ENCODE measurements at places on chromosomes 5 and 9.

GRCh38 chr5:105392710-105393149, 1830.1 kb upstream of the NUDT12 start:
- no peak for DNase-seq

DNA sequence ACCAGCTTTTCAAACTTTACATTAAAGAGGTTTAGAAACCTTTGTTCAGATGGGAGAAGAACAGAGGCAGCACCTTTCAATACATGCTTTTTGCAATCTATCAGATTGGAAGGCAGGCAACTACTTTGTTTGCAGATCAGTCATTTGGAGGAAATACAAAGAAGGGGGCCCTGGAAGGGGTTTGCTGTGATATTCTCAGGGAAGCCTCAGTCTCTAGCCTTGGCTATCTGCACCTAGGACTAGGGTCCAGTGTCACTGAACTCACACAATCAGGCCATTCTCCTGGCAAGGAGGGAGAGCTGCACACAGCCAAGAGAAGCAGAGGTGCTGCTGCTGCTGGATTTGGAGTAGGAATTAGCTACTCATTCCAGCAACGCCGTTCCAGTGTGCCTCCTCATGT, 79.5 kb downstream of the CRB2 start:
- DNase-seq: no peak

- DNase-seq: no peak
Measured at GRCh38 chr9:111799915-111800526, 5.3 kb upstream of the SHOC1 start.

- DNase-seq: no peak
Measured at GRCh38 chr9:93590609-93591234, 14.3 kb downstream of the PHF2 start.

DNA sequence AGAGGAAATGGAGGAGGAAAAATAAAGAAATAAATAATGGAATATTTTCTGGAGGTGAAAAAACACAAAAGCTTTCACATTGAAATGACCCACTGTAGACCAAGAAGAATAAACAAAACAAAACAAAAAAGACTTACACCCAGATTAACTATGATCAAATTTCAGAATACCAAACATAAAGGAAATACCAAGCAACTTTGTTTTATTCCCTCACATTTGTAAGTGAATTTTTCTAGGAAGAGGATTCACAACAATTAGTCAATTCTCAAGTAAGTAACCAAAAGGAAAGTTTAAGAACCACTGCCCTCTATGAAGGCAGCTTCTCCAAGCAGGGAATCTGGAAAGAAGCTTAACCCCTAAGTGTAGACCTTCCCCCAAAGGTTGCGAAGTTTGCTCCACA, 29.6 kb upstream of the B4GALT1 start:
- no peak for DNase-seq

DNA sequence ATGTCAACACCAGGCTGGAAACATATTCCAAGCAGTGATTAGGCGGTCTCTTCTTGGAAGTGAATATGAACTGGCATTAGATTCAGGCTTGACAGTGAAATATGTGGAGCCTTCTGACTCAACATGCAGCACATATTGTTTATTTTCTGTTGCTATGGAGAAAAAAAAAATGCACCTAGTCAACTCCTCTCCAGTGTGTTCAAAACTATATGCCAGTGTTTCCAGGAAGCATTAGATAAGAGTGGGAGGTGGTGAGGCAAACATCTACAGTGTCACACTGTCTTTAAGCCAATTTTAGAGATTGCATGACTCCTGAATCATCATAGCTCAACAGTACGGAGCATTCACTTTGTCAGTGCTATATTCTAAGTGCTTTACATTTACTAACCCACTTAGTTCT, 117.9 kb downstream of the HCN1 start:
- no peak for DNase-seq

DNA sequence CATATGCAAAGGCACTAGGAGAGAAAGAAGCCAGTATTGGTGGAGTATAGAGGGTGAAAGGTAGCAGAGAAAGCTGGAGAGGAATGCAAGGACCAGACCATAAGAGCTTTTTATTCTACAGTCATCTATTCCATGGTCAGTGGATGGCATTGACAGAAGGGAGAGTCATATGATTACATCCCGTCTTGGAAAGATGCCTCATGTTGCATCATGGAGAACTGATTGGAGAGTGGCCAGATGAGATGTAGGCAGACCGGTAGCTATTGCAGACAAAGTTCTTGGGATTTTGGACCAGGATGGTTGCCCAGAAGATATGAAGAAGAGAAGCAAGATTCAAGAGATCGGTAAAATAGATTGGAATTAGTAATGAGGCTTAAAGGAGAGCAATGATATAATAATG, 260.7 kb downstream of the CHSY3 start:
- peak; percentile 53 for DNase-seq

- DNase-seq: peak; percentile 45
Measured at GRCh38 chr5:5221724-5222123, 81.6 kb downstream of the ADAMTS16 start.

GRCh38 chr5:178490935-178491652, 99.1 kb downstream of the COL23A1 start:
- no peak for DNase-seq

- peak; percentile 60 for DNase-seq
Measured at GRCh38 chr5:55577353-55578060, 42.7 kb upstream of the PLPP1 start.

DNA sequence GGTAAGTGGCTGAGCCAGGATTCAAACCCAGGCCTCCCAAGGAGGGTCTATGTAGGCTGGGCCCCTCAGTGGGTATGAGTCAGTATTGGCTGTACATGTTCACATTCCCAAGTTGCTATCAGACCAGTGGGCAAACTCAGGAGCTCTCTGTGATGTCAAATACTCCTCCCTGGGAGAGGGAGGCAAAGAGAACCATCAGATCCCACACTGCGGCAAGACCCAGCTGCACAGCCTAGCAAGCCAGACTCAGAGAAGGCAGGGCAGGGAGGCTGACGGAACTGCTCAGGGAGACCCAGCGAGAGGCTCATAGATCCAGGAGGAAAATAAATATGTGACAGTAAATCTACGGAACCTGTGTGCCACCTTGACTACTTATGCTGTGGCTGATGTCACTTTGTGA, 42.6 kb upstream of the SAP30L start:
- DNase-seq: peak; percentile 41

GRCh38 chr9:68747043-68747533, 42.0 kb downstream of the PIP5K1B start:
- DNase-seq: no peak

GRCh38 chr5:35374584-35374983, 144.3 kb upstream of the PRLR start:
- DNase-seq: no peak

DNA sequence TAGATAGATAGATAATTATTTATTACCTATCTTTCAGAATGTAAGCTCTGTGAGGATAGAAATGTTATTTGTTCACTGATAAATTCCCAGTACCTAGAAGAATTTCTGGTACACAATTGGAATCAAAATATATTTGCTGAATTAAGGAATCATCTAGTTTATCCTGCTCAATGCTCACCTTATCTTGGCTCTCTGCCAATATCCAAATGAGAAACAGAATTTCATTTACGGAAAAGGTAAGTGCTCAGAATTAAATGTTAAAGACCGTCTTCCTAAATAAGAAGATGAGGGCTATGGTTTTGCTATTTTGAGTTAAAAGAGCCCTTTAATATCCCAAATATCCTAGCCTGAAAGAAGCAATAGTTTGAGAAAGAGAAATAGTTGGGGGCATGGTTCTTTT, 232.1 kb upstream of the PDE4D start:
- DNase-seq: no peak

Measured in fibroblast of upper back skin (primary cell).